ENCODE measurements at places on chromosomes 13 and 19. TPM values are rescaled to one million over a fixed set of nuclear protein-coding genes. Genes with fewer than 3 reads are reported as not detected.
A peak's percentile ranks its signal among the peaks of the same experiment; 100 is the strongest.

Gene TYK2
- 216 TPM for total RNA-seq

Gene PDE4A
- total RNA-seq = 42.4 TPM

Gene TMEM38A
- total RNA-seq = 18.1 TPM

Gene STOML3
- not detected for total RNA-seq

Gene DENND1C
- total RNA-seq = 68.3 TPM

Gene PRTN3
- total RNA-seq = not detected

DNA sequence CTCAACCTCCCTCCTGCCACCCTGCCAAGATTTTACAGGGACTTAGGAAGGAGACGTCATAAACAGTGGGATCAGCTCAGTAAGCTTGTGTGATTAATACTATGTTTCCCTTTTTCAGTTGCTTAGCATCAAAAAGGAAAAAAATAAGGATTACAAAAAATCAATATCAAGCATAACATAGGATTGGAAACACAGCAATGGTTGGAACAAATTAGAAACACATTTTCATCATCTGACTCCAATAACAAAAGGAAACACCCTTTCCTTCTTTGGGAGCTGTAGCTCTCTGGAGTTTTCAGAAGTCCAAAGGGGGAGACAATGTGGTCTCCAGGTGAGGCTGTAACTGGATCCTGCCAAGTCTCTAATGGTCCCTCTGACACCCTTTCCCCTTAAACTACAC is 233.4 kb downstream of the B3GLCT start:
- no peak for DNase-seq

DNA sequence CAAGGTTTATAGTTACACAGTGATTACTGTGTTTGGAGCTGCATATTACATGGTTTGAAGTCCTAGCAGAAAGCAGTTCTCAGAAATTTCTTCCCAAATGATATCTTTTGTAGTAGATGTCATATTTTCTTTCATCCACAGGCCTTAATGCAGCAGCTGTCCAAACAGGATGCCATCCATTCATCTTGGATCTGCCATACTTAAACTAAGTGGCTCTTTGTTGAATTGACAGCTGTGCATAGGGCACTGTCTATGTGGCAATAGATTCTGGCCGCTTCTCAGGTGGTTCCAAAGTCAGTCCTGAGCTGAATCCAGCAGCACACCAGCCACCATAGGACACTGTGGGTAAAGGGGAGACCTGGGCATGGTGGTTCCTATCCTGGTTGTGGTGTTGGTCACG is 41.6 kb upstream of the SPRY2 start:
- no peak for DNase-seq

GRCh38 chr19:10566658-10567410 is 1.0 kb upstream of the KRI1 start:
- peak; percentile 45 for DNase-seq

DNA sequence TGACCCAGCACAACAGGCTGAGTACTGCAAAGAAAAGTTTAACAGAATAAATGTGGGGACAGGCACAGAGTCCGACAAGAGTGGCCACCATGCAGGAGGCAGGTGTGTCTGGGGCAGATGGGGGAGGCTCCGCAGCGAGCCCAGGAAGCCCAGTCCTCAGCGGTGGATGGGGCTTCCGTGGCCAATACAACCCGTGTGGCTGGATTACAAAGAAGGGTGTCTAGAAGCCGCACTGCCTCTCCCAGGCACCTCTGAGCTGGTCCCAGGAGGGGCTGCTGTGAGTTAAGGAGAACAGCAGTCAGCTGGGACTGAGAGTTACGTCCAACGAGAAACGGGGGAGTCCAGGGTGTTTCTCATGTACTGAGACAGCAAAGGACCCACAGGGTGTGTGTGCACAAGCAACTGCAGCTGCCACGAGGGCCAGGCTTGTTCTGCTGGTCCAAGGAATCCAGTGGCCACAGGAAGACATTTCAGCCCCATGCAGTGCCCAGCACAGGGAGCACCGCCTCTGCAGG is 70.2 kb downstream of the SPACA7 start:
- no peak for DNase-seq

DNA sequence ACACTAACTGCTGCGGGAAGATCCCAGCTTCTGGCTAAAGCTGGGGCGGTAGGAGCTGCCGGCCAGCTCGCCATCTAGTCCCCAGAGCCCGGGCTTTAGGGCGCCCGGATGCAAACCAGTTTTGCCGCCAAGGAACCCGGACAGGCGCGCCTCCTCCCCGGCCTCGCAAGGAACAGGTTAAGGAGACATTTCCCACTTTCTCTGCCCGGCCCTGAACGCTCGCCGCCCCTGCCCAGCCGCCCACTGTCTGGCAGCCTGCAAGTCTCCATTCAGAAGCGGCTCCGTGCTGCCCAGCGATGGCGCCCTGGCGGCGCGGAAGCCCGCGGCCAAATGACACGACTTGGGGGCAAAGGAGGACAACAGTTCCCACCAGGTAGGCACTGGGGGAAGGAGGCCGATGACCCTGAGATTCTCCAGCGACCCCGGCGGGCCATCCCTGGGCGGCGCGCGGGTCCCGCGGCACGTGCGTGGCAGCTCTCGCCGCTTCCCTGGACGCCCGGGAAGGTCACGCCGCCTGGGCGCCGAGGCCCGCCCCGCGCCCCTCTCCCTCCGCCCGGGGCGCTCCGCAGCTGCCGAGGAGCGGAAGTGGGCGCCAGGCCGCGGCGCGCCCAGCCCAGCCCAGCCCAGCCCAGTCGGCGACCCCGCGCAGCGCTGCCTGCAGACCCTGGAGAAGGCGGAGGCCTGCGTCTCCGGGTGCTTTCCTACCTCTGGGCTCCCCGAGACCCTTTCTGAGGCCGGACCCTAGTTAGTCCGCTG is 42.2 kb upstream of the HNRNPA1L2 start:
- peak; percentile 10 for DNase-seq

DNA sequence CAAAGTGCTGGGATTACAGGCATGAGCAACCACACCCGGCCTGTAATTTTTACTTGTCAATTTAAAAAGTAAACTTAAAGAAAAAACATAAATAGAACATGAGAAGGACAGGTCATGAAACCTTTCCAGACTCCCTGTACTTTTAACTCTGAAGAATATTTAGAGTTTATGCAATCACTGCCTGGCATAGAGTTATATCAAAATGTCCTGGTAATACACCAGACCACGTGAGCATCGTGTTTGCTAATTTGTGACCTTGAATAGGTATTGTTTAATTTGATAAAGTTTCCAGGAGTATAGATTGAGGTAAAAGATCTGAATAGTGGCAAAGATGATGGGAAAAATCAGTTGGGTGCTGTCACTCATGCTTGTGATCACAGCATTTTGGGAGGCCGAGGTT is 81.2 kb upstream of the RNF113B start:
- no peak for DNase-seq

DNA sequence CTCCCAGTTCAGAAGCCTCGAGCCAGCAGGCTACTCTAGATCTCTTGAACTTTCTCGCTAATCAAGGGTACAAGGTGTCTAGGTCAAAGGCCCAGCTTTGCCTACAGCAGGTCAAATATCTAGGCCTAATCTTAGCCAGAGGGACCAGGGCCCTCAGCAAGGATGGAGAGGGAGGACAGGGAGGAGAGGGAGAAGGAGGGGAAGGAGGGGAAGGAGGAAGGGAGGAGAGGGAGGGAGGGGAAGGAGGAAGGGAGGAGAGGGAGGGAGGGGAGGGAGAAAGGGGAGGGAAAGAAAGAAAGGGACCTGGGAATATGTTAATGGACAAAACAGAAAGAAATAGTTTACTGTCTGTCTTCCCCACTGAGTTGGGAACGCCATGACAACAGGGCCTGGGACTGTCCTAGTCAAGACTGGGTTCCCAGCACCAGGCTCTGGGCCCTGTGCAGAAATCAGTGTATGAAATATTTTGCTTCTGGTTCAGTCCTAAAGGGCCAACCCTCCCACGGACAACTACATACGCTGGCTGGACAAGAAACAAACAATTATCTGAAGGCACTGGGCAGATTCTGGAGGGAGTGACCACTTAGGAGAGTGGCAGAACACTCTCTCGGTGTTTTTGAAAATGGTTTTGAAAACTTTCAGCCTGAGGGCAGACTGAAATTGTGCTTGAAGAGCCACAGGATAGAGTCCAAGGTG is 4.6 kb downstream of the ECH1 start:
- no peak for DNase-seq

- DNase-seq = no peak
Observed at GRCh38 chr19:35863018-35863417, 5.4 kb upstream of the APLP1 start.

All from OCI-LY7 (cell line).